ENCODE measurements at places on chromosomes 6 and 20.
A peak's percentile ranks its signal among the peaks of the same experiment; 100 is the strongest.

- peak; percentile 22 for DNase-seq
These were observed 21.3 kb downstream of the SNAP25 start for GRCh38 chr20:10239954-10240353.

DNA sequence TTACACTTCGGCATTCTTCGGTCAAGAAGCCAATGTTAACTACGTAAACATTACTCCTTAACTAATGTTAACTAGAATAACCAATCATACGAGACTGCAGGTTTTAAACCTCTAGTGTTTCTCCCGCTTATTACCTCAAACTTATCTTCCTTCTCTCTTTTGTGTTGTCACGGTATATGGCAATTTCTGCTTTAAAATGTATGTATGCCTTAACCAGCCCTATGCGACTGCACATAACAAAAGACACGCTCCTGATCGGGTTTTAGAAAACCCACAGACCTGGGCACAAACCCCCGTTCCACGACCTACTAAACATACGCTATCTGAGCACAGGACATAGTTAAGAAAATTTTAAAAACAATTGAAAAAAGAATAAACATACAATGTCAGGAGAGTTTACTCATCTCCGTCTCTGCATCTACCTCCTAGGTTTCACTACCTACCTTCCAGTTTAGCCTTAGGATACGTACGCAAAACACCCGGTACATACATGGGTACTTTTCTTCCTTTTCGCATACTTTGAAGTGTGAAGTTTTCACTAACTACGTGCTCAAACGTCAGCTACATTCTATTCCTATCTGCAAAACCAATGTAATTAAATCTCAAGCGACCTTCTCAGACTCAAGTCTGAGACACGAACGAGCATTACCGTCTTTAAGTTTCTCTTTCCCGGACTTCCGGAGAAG lies 1.1 kb downstream of the CD164 start:
- DNase-seq: no peak

GRCh38 chr6:5782783-5783547 lies 223.8 kb downstream of the NRN1 start:
- DNase-seq: peak; percentile 65

DNA sequence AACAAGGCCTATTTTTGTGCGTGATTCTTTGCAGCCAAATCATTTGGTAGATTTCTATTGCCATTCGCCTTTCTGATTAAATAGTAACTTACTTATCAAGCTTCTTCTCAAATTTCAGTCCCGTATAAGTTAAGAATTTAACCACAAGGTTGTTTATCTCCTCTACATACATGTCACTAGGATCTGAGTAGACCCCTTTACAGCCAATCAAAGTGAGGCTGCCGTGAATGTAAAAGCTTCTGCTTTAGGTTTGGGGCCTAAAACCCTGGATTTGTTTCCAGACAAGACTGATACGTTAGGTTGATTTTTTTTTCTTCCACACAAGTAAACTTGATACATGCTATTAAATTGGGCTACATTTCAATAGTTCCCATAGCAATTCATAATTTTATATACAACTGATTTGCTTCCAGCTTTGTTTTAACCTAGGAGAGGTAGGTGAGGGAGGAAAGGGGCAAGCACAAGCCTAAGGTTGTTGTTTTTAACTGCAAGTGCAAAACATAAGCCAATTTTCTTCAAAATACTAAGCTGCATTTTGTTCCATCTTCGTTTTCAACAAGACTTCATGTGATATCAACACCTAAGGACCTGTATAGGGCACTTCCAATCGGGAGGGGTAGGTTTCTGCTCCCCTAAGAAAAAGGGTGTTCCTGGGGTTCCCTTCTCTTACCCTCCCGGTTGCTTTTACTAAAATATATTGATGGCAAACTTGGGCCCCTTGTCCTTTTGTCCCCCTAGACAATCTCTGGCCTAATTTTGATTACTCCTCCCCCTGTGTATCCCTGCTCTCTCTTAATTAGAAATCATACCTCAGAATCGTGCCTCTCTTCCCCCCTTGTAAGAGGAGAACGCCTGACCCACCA lies 1.7 kb downstream of the RANBP9 start:
- no peak for DNase-seq

GRCh38 chr6:161838306-161839035 lies 564.6 kb upstream of the AGPAT4 start:
- no peak for DNase-seq

- DNase-seq: no peak
These were observed 95.0 kb downstream of the TOX2 start for GRCh38 chr20:44009679-44009992.

DNA sequence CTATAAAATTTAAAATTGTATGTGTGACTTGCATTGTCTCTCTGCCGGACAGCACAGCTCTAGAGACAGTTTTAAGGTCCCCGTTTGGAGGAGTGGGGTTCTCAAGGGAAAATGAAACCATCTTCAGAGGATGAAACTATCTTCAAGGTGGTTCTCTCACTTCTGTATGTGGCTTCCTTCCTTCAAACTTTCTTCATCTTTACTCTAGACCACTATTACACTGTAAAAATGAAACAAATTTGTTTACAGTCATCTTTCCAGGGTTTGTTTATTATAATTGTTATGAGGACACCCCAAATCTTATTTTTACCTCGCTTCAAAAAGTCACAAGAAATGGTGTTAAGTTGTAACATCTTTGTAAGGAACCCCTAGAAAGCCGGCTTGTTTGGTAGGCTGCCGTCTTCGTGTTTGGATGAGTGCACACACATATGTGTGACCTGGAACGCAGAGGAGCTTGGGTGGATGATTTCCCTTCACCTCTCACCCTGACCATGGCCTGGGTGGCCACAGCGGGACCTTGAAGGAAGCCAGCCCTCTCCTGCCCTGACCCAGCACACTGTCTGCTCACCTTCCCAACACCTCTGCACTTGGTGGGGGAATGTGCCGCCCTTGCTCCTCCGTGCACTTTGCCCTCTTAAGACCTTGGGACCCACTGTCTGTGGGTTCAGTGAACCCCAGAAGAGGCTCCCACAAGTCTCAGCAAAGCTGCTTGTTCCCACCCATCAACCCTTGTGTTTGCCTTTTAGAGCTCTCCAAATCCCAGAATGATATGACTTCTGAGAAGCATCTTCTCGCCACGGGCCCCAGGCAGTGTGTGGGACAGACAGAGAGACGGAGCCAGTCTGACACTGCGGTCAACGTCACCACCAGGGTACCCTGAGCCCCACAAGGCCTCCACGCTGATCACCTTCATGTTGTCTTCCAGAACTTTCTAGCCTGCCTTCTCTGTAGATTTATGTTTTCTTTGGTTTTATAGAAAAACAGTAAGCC lies 67.8 kb downstream of the SYTL3 start:
- DNase-seq: no peak

DNA sequence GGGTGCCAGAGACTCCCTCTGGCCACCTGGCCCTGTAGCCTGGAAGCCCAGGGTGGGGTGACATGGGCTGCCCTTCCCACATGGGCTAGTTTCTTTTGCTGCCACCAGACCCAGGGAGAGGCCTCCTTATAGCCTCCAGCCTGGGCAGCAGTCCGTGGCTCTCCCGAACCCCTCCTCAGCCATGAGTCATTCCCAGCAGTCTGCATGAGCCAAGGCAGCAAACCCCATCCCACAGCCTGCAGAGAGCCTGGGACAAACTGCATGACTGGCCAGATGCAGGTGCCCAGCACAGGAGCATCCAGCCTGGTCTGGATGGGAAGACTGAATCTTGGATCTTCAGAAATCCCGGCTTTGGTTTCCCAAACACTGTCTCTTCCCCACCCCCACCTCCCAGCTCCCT lies 75.7 kb downstream of the MRPL14 start:
- DNase-seq: no peak

- no peak for DNase-seq
These were observed 39.8 kb upstream of the MMS22L start for GRCh38 chr6:97322811-97323210.

- DNase-seq: no peak
These were observed 185.9 kb downstream of the PDE7B start for GRCh38 chr6:136037242-136037875.

GRCh38 chr6:133648581-133648980 lies 240.3 kb upstream of the TCF21 start:
- DNase-seq: no peak

- no peak for DNase-seq
These were observed 467.3 kb downstream of the ADGRB3 start for GRCh38 chr6:69102416-69102815.

DNA sequence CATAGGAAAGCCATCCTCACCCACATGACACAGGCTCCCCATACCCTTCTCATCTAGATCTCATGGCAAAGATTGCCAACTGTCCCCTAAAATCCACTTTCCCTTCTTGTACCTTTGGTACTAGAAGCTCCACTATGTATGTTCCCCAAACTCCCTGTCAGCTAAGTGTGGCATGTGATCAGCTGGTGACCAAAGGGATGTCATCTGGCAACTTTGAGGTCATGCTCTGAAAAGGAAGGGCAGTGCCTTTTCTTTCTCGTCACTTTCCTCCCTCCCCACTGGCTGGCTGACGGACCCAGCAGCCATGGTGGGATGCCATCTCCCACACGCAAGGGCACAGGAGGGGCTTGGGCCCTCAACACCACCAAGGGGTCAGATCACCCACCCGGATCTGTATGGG lies 23.8 kb upstream of the TAF8 start:
- no peak for DNase-seq

Data from cerebellar nuclear complex (tissue), 1 donor.